ENCODE measurements at places on chromosomes 5 and 9.

DNA sequence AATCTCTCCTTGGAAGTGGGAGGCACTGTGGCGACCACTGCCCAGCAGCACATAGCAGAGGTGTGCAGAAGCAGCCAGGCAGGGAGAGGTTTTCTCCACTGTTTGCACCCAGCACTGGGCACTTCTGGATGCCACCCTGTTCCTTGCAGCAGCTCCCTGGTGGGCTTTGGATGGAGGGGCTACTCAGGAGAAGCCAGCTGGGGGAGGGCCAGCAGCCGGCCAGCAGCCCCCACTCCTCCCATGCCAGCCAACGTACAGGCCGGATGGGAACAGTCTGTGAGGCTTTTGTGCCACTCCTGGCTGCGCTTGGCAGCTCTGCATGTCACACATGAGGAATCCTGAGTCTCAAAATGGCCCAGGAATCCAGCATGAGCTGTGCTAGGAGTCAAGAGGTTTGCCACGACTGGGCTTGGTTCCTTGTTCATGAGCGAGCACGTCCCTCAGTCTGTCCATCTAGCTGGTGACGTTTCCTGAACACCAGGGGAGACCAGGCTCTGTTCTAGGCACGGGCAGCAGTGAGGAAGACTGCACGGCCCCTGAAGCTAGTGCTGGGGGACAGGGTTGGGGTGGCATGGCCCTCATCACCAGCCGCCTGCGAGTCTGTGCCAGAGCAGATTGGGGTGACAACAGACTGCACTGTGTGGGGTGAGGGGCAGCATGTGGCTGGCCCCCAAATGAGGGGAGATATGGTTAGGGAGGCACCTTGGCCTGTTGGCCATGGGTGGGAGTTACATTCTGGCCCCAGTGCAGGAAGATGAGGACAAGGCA, 10.1 kb downstream of the PHF2 start:
- no peak for DNase-seq

GRCh38 chr9:129458663-129459546, 162.0 kb downstream of the C9orf50 start:
- no peak for DNase-seq

- DNase-seq: no peak
These were observed 152.2 kb downstream of the CAVIN4 start for GRCh38 chr9:100730086-100730485.

GRCh38 chr5:3047212-3047774, 295.8 kb upstream of the IRX2 start:
- DNase-seq: no peak

DNA sequence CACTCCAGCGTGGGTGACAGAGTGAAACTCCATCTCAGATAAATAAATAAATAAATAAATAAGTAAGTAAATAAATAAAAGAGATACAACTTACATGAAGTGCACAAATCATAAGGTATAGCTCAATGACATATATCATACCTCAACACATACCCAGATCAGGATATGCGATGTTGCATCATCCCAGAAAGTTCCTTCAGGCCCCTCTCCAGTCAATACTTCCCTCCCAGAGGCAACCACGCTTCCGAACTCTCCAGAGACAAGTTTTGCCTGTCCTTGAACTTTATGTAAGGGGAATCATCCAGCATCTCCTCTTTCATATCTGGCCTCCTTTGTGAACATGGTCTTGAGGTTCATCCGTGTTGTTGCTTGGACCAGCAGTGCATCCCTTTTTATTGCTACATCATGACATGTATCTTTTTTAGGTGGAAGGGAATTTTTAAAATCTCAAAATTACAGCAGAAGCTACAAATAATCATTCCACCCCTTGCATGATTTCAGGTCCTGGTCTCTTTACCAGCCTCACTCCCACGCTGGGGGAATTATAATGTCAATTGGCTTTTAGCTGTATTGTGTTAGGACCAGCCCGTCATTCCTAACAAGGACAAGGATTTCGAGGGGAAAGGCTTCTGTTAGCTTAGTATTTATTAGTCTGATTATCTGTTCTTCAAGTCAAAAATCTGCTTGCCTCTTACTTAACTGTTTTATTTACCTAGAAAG, 32.9 kb upstream of the AOPEP start:
- no peak for DNase-seq

GRCh38 chr5:123425431-123425830, 2.2 kb upstream of the CEP120 start:
- no peak for DNase-seq

- DNase-seq: no peak
These were observed 197.7 kb downstream of the MCTP1 start for GRCh38 chr5:95086927-95087815.

- no peak for DNase-seq
These were observed 70.4 kb downstream of the NFIB start for GRCh38 chr9:14243514-14244042.

DNA sequence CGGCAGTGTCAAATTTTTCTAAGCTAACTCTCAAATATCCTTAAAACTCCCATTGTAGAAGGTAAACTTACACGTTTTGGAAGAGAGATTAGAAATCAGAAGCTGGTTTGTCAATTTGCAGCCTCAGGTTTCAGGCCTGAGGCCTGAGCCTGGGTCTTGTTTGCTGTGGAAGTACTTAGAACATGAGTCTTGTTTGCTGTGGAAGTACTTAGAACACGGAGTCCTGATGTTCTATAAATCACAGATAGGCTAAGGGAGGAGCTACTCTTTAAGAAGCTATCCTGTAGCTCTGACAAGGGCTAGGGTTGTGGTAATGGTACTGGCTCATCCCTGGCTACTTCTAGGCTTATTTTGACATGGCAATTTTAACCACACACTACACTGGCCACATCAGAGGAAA, 97.8 kb downstream of the FBXW11 start:
- no peak for DNase-seq

- no peak for DNase-seq
These were observed 76.4 kb downstream of the ESM1 start for GRCh38 chr5:54908774-54909525.

GRCh38 chr5:141951332-141951781, 6.6 kb downstream of the PCDH12 start:
- DNase-seq: peak; percentile 30

- DNase-seq: no peak
These were observed 13.9 kb downstream of the RAI14 start for GRCh38 chr5:34669931-34670516.

- DNase-seq: no peak
These were observed 194.4 kb downstream of the ARRDC3 start for GRCh38 chr5:91188755-91189154.

- no peak for DNase-seq
These were observed 13.5 kb upstream of the KIF27 start for GRCh38 chr9:83934569-83935275.

GRCh38 chr9:113579283-113580040, 115.9 kb downstream of the RGS3 start:
- no peak for DNase-seq

DNA sequence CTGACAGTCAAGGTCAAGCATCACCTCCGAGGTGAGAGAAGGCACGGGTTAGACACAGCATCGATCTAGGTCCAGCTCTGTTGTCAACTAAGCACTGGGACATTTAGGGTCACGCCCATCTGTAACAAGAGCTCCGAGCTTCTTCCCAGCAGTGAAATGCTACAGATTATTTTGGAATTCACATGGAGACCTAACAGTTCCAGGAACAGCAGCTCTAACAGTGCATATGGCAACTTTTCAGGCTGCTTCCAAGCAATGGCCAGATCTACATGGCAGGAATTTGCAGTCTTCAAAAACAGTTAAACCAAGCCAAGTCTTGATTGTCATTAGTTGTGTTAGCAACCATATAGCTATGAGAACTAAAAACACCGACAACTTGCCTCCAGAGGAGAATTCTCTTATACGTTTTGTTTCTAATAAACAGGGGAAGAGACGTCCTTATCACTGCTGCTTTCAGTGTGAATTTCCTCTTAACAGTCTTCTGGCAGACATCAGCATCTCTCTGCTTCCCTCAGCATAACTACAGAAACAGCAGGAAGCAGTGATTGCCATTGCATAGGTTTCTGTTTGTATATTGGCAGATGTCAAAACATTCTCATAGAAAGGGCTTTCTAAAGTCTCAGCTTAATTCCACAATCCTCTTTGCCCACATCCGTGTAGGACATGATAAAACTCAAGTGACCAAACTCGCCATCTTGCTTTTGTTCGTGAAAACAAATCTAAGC, 242.1 kb upstream of the DAPK1 start:
- no peak for DNase-seq

- DNase-seq: no peak
These were observed 17.1 kb downstream of the CTNNA1 start for GRCh38 chr5:138770291-138770690.

- DNase-seq: no peak
These were observed 51.7 kb upstream of the SEMA6A start for GRCh38 chr5:116626272-116626723.

DNA sequence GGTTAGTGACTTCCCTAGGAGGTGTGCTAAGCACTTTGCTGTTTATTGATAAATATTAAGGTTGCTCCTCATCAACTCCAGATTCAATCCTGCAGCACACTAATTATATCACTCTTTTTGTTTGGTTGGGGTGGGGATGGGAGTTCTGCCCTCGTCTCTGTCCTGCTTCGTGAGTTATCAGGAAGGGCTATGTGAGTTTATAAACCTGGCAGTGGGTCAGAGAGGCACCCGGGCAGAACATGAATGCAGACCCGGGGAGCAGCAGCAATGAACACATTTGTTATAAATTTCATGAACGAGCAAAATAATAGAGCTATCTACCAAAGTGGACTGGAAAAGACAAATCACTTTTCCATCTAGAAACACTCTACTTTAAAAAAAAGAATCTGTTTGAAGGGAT, 125.5 kb upstream of the WWC1 start:
- no peak for DNase-seq

DNA sequence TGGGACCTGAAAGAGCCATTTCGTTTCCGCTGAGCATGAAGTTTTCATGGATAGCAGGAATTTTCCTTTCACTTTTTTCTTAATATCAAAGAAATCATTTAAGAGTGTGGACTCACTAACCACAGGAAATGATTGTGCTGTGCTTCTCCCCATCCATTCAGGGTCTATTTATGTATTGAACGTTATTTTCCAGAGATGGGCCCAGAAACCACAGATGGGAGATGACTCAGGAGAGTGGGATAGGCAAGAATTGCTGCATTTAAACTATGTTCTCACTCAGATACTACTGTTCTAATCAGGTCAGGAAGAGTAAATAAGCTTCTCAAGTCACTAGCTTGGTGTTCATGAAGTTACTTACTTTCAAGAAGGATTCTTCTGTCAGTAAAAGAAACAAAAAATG, 763.8 kb downstream of the DTWD2 start:
- no peak for DNase-seq

GRCh38 chr9:127790094-127790855, 4.4 kb downstream of the CDK9 start:
- DNase-seq: no peak

DNA sequence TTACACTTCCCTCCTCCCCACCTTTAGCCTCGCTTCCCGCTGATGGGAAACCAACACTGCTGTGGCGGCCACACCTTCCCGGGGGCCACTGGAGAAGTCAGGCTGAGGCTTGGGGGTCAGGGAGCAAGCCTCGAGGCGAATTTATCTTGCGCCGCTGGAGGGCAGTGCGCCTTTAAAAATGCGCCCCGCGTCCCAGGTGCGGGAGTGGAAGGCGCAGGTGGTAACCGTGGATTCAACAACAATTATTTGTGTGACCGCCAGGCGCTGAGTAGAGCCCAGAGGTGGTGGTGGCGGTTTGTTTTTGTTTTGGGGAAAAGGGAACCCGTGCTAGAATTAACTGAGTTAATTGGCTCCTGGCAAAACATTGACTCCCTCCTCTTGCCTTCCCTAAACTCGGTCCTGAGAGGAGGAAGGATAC, 1.1 kb downstream of the CFAP77 start:
- peak; percentile 67 for DNase-seq

- DNase-seq: no peak
These were observed 9.4 kb downstream of the BBLN start for GRCh38 chr9:128169492-128169891.

- DNase-seq: no peak
These were observed 32.7 kb downstream of the NFIB start for GRCh38 chr9:14281136-14281795.

GRCh38 chr9:92328225-92328624, 2.5 kb downstream of the CENPP start:
- DNase-seq: no peak

- no peak for DNase-seq
These were observed 2.5 kb downstream of the CXXC5 start for GRCh38 chr5:139650689-139651042.

DNA sequence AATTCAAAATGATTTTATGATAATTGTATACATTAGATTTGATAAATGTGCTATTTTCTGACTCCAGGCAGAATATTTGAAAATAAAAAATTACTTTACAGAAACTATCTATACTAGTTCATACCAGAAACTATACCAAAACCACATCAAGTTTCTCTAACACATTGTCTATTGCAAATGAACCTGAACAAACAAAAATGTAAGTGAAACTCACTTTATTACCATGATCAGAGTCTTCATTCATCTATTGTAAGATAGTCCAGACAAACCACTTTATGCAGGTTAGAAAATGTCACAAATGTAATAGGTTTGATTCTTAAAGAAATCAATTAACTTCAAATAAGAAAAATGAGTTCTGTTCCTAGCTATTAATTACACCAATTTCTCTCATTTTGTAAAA, 99.4 kb downstream of the OXCT1 start:
- no peak for DNase-seq

DNA sequence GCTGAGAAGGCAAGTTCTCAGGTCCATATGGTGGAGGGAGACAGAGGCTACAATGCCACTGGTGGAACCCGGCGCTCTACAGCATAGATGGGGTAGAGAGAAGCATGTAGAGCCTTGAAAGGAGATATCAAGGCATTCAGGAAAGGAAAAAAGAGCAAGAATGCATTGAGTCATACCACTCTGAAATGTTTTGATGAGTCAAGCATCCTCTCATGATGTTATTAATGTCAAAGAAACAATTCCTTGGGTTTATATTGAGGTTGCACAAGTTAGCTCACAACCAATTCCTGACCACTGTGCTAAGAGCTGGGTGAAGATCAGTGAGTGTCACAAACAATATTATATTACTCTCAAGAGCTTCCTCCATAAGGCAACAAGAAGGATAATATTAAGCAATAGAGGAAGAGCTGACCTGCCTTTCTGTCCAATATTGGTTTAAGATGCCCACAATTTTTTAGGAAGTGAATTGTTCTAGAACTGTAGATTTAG, 178.0 kb downstream of the RFK start:
- DNase-seq: no peak

GRCh38 chr5:133698259-133698554, 85.9 kb upstream of the FSTL4 start:
- DNase-seq: no peak

Data from activated T-cell treated with anti-CD3 and anti-CD28 coated beads for 48 hours (primary cell).